Stimulated activated CD8-positive, alpha-beta memory T cell treated with anti-CD3 and anti-CD28 coated beads, Interleukin-15, amount 100 ng/mL, for 24 hours (primary cell): ENCODE measurements at places on chromosomes 4 and X.

- DNase-seq = no peak
Measured at GRCh38 chr4:143189528-143189927, 4.8 kb downstream of the USP38 start.

- DNase-seq = no peak
Measured at GRCh38 chr4:76035799-76036380, at the start of gene CXCL11. CXCL11 (minus strand) TSS chr4:76036070; CDS start chr4:76035987, 83 bp downstream.

DNA sequence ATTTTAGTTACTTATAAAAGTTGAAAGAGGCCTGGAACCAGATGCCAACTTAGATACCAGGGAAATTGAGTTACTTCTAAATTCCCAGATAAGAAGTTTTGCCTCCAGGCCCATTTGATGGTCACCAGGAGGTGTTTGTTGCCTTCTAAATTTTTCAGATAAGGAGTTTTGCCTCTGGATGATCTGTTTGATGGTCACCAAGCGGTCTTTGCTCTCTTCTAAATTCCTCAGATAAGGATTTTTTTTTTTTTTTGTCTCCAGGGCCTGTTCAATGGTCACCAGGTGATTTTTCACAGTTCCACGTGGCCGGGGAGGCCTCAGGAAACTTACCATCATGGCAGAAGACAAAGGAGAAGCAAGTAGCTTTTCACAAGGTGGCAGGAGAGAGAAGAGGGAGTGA is 66.5 kb downstream of the FAM9B start:
- no peak for DNase-seq

GRCh38 chrX:78653118-78653822 is 5.9 kb downstream of the RTL3 start:
- no peak for DNase-seq

GRCh38 chr4:129352480-129352879 is 256.5 kb downstream of the C4orf33 start:
- no peak for DNase-seq

DNA sequence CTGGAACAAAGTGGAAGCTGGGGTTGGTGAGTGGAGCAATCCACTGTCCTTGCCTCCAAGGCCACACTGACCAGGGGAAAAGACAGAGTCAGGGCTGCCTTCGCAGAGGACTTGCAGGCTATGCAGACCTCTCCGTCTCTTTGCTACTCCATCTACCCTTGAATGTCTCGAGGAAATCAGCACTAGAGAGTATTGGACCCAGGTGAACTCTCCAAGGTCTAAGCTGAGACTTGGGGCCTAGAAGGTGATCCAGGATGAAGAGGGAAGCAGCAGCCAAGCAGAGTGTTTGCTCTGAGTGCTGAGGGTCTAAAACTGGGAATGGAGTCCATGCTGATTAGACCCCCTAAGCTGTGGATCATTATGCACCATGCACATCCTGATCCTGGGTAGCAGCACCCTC is 54.5 kb downstream of the ANXA3 start:
- DNase-seq = no peak

- DNase-seq = no peak
Measured at GRCh38 chr4:86961605-86962295, 26.9 kb downstream of the AFF1 start.

DNA sequence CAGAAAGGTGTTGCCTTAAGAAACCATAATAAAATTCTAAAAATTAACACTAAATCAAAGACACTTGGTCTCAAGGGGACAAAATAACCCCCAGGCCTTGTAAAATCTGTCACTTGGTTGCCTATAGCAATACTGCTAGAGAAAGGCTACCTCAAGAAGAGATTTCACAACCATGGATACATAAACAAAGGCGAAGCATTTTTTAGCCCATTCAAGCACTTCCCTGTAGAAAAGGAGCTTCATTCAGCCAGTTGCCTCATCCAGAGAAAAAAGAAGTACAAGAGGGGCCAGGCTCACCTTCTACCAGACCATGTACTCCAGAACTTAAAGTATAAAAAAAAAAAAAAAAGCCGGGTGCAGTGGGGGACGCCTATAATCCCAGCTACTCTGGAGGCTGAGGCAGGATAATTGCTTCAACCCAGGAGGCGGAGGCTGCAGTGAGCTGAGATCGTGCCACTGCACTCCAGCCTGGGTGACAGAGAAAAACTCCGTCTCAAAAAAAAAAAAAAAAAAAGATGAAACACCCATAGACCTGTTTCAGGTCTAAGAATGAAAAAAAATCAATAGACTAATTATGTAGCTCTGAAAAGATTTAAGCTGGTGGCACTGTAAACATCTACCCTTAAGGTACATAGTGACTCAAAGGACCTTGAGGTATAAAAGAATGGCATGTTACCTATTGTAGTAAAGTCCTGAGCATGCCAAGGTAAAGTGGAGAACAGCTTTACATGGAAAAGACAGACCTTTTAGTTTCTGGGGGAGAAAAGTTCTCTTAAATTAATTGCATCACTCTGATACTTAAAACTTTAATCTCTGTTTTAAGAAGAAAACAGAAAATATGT is 18.0 kb downstream of the RUFY3 start:
- no peak for DNase-seq

DNA sequence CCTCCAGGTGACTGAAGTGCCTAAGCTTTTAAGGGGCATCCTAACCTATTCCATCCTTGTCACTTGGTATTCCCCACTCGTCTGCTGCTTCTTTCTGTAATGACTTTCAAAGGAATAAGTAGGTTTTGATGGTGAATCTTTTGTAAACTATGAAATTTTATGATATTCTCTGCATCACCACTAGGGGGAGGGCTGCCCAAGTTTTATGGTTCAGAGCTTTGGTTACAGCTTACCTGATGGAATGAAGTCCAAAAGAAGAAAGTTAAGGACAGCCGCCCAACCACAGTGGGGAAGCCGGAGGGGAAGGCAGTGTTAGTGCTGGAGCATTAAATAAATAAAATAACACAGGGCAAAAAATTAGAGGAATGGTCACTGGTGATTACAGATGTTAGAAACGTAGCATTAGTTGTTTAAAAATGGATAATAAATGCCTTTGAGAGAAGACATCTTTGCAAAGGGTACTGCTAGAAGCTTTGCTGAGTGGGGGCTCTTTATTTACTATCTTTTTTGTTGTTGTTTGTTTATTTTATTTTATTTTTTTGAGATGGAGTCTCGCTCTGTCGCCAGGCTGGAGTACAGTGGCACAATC is 204.9 kb downstream of the GBA3 start:
- no peak for DNase-seq

GRCh38 chr4:24112466-24112865 is 222.6 kb upstream of the PPARGC1A start:
- no peak for DNase-seq

DNA sequence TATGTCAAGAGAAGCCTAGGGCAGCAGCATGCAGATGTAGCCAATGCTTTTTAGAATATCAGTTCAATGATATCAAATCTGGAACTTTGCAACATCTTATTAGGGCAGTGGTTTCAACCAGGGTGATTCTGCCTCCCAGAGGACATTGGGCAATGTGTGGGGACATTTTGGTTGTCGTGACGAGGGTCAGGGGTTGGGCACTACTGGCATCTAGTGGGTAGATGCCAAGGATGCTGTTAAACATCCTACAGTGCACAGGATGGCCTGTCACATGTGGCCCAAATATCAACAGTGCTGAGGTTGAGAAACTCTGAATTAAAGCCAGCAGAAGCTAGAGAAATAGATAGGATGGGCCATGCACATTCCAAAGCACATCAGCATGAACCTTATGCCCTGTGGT is 152.3 kb downstream of the AMELX start:
- DNase-seq = no peak

DNA sequence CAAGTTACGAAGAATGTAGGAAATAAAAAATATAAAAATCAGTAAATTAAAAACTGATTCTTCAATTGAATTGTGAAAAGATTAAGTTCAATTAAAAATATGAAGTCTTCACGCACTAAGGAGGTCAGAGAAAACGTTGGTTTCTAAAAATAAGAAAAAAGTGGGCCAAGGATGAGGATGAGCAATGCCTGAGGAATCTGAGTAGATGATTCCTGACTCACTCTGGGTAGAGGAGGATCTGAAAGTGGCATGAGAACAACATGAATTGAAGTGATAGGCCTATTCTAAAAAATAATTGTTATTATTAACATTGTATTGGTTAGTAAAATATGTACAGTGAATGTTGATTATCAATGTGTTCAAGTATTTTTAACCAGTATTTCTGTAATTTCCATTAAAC is 444.2 kb downstream of the GRIA2 start:
- DNase-seq = no peak

GRCh38 chr4:138317175-138317748 is 75.1 kb upstream of the SLC7A11 start:
- no peak for DNase-seq

GRCh38 chr4:140395668-140396067 is 22.2 kb downstream of the SCOC start:
- no peak for DNase-seq

- DNase-seq = no peak
Measured at GRCh38 chrX:103446665-103447302, 70.4 kb downstream of the BEX3 start.

GRCh38 chr4:87012265-87012953 is 77.6 kb downstream of the AFF1 start:
- no peak for DNase-seq

DNA sequence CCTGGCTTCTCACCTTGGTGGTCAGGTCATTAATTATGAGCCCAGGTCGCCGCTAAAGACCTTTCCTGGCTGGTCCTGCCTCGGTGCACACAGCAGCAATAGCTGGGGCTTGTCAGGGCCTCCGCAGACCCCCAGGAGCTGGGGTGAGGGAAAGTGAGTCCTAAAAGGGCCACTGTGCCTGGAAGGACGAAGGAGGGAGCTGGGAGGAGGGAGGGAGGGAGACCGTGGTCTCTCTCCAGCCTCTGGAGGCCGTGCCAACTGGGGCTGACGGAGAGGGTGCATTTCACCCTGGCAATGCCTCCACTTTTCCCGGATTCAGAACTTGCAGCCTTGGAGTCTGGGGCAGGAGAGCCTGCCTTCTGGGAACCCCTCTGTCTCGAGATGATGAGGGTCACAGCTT is 60.4 kb downstream of the CRLF2 start:
- no peak for DNase-seq

- DNase-seq = no peak
Measured at GRCh38 chr4:129490516-129490915, 394.6 kb downstream of the C4orf33 start.

GRCh38 chr4:19123681-19124080 is 1102.1 kb upstream of the LCORL start:
- no peak for DNase-seq

DNA sequence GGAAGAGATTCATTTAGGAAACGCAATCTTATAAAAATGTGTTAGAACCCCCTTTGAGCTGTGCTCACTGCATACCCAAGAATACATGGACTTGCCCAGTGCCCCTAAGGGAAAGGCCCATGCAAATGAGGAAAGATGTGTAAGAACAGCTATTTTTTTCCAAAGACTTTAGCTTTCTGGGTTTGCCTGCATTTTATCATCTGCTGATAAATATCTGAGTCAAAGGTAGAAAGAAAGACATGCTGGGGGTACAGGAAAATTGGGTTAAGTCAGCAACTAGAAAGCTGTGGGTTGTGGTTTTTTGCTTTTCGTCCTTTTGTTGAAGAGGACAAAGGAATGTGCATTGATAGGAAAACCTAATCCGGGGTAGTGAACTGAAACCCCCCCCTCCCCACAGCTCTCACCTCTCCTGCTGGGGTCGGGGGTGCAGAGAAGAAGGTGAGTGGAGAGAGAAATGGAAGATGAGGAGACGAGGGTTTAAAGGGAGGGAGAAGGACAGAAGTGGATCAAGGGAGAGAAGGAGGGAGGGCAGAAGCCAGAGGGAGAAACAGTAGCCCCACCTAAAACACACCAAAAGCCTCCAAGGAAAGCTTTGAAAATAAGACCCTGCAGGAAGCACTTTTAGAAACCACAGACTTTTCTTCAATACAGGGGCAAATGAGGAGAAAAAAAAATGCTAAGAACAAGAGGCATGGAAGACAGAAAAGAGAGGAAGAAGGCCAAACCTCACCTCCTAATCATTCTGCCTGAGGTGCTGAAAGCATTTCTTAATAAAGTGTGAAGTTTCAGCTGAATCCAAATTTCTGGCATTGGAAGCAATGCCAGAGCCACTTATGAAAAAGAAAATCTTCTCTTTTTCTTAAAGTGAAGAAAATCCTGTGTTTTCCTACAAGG is 49.3 kb downstream of the KDR start:
- DNase-seq = no peak

DNA sequence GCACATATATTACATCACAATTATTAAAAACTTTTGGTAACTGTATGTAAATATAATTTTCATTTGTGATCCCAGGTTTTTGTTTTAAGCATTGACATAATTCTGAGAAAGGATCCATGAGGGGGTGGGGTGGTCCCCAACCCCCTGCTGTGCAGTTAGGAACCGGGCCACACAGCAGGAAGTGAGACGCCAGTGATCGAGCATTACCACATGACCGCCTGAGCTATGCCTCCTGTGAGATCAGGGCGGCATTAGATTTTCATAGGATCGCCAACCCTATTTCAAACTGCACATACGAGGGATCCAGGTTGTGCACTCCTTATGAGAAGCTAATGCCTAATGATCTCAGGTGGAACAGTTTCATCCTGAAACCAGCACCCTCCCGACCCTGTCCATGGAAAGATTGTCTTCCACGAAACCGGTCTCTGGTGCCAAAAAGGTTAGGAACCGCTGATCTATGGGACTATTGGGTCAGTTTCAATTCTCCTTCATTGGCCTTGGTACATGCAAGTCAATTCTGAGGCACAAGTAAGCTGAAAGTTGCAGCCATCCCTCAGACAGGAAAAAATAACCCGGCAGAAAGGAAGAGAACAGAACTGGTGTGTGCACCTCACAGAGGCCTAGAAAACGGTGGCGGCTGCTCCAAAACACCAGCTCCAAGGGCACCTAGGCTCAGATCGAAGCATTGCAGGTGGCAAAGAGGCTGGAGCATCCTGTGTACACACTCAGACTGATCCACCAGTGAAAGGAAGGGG is 7.0 kb upstream of the TMSB4X start:
- no peak for DNase-seq
